AML-193 (cell line): ENCODE measurements at places on chromosomes 3 and 15.

DNA sequence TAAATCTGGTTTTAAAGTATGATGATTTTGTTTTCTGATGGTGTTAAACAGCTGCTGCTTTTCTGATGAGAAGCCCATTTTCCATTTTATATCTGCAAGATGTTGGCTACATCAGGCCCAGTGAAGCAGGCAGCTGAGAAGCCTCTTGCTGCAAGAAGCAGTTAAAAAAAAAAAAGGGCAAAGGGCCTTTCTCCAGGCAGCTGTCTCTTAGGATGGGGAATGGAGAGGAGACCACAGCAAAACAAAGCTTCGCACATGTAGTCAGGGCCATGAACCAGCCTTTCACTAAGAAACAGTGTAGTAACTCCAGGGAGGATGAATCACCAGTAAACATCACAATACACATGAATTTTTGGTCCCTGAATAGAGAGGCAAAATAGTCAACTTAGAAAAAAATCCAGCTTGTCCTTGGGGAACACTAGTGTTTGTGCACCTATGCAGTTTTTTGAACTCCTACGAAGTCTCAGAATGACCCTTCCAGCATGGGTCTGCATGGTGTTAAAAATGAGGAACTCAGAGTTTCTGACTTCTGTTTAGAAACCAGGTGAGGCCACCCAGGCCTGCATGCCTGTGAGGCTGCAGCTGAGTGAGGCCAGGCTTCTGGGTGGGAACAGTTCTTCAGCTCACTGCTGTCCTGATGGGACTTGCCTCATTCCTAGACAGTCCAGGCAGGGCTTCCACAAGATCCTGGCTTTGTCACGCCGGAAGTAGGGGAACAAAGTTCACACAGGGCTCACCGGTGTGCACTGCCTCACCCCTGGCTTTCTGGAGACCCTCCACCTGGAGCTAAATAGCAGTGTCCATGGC, 518.7 kb downstream of the MCTP2 start:
- DNase-seq = no peak

- no peak for DNase-seq
Observed at GRCh38 chr15:39200586-39200985, 380.3 kb upstream of the THBS1 start.

DNA sequence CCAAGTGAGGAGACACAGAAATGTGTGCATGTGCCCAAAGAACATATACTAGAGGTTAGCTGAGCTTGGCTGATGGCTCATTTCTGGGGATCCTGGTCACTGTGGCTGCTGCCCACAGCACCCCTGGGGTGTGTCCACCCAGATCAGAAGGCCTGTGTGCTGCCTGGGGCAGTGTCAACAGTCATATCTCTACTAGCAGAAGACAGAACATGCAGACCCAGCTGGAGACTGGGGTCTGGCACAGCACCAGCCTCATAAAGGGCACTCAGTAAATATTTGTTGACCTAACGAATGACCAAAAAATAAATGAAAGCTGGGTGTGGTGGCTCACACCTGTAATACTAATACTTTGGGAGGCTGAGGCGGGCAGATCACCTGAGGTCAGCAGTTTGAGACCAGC, 16.4 kb downstream of the CHRNA3 start:
- DNase-seq = no peak

DNA sequence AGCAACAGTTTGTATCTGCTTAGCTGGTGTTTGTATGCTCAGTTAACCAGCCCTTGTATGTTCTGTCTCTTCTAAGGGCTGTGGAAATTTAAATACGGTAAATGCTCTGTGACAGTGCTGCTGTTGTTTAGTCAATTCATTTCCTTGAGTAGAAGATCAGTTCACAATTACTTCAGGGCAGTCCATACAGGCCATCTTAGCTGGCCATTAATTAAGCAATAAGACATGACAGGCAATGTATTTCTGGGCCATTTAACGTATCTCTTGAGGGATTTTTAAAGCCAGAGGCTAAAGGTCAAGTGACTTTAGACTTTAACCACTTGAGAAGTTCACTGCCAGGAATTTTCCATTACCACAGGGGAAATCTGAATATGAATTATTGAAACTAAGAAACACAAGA, 351.8 kb downstream of the ZIC1 start:
- no peak for DNase-seq

GRCh38 chr15:89070197-89071124, 17.8 kb upstream of the ABHD2 start:
- peak; percentile 93 for DNase-seq
